NCI-H2081 treated with DMSO at 0.1 percent for 48 hours (cell line): ENCODE measurements at places on chromosomes 1 and 21.
A peak's percentile ranks its signal among the peaks of the same experiment; 100 is the strongest.

- no peak for DNase-seq
These were observed 25.8 kb upstream of the VPS26C start for GRCh38 chr21:37292941-37293340.

DNA sequence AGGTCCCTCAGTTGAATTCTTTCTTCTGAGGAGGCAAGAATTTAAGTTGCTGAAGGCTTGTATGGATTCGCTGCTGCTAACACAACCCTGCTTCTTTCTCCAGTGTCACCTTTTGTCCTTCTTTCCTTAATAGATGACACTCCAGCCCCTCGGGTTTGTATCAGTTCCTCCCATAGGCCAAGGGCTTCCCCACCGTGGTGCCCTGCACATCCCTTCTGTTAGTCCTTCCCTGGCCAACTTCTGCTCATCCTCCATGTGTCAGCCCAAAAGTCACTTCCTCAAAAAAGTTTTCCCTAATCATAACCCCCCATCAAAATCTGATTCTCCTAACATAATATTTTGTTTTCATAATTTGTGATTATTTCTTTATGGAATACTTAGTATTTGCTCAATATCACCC, 190.4 kb downstream of the RHOU start:
- no peak for DNase-seq

- DNase-seq, result no peak
These were observed 3.1 kb upstream of the SPRR3 start for GRCh38 chr1:152998476-152998875.

DNA sequence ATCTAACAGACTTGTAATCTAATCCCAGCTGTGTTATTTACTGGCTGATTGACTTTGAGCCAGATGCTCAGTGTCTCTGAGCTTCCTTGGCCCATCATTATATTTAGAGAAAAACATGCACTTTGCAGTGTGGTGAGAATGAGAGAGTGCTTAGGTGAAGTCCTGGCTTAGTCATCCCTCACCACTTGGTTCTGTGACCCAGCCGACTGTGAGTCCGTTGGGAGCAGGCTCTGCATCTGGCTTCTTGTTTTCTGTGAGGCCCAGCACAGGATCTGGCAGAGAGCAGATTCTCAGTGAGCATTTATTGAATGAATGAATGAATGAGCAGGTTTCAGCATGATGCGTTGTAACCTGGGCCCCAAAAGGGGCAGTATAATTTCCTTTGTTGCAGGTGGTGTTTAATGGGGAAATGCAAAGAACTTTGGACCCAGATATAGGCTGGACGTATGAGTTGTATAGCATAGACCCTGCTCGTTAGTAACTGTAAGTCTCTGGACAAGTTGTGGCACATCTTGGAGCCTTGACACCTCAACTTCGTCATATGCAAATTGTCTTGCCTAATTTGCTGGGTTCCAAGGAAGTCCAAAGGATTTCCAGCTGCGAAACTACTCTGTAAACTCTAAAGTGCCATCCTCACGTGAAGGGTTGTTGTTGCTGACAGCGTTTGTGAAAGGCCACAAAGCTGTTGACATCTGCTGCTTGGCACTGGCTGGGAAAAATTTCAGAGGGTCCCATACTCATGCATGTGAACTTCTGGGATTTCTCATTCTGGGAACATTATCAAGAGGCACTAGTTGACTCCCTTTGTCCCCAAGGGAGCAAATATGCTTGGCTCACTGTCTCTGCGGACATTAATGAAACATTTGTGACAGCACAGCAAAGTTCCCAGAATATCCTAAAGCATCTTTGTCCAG, 138.8 kb upstream of the USP24 start:
- no peak for DNase-seq

GRCh38 chr1:3036447-3037280, 15.4 kb downstream of the ACTRT2 start:
- no peak for DNase-seq

DNA sequence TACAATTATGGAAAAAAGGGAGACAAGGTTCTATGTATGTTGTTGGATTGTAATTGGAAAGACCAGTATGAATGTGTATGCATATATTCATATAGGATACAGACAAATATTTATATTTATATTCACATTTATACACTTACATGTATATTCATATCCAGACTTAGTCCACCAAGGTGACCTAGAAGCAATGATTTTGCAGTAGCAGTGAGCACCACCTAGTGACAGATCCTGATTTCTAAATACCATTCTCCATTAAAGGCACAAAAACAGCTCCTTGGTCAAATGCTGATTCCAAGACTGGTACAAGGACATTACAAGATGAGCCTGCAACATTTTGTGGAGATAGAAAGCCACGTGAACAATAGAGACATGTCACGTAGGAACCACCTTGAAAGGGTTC, 153.4 kb downstream of the SDCCAG8 start:
- DNase-seq, result no peak

DNA sequence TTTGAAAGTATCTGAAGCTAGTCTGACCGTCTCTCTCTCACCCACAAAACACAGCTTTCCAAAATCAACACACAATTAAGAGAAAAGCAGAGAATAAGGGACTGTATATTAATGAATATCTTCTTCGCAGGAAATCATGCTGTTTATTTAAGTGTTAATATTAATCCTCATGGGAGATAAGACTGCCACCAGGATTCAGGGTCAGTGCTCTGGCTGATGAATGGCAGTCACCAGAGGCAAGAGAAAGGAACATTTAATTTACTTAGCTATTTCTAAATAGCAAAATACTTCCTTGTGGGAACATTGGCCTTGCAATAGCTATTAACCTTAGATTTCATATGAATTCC, 2.2 kb downstream of the SCYL3 start:
- no peak for DNase-seq

GRCh38 chr21:38989745-38990423, 184.2 kb downstream of the ETS2 start:
- DNase-seq, result peak; percentile 63

DNA sequence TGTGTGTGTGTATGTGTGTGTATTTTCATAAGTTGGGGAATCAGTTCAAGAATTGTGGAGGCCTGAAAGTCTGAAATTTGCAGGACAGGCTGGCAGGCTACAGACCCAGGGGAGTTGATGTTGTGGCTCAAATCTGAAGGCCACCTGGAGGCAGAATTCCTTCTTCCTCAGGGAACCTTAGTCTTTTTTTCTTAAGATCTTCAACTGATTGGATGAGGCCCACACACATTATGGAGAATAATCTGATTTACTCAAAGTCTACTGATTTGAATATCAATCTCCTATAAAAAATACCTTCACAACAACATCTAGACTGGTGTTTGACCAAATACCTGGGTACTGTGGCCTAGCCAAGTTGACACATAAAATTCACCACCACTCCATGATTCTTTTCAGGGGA, 61.8 kb downstream of the MT1HL1 start:
- DNase-seq, result no peak

GRCh38 chr1:87615491-87615890, 286.8 kb downstream of the LMO4 start:
- DNase-seq, result no peak

GRCh38 chr1:150150133-150151021, 661 bp downstream of the PLEKHO1 start:
- DNase-seq, result no peak

DNA sequence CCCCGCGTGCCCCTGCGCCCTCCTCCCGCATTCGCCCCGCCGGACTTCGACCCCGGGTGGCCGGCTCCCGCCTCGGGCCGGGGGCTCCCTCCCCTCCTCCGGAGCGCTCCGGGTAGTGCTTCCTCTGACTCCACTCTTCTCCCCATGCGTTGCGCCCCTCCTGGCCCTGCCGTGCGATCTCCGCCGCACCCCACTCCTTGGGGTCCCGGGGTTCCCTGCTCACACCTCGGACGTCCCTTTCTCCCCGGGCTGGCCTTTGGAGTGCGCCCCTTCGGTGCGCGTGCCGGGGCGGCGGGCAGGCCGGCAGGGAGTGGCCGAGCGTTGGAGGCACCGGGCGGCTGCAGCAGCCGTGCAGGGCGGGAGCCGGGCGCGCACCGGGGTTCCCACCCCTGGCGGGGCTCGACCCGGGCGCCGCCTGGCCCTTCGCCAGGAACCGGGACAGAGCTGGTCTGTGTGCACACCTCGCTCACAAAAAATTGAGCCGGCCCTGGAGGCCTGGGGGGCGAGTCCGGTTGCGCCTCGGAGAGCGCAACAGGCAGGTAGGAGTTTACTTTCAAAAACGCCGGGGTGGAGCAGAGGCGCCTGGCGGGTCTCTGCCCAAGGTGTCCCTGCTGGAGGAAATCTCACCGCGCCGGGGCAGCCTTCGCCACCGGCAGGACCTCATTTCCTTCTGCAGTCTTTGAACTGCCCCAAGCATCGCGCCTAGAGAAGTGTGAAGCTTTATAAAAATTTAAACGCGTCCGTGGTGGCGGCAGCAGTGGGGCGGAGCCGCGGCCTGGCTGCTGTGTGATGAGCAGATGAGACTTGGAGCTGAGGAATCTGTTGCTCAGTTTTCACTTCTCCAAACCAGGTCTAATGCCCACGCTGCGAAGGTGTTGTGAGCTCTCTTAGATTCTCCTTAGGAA, 650 bp downstream of the VANGL1 start:
- DNase-seq, result no peak

DNA sequence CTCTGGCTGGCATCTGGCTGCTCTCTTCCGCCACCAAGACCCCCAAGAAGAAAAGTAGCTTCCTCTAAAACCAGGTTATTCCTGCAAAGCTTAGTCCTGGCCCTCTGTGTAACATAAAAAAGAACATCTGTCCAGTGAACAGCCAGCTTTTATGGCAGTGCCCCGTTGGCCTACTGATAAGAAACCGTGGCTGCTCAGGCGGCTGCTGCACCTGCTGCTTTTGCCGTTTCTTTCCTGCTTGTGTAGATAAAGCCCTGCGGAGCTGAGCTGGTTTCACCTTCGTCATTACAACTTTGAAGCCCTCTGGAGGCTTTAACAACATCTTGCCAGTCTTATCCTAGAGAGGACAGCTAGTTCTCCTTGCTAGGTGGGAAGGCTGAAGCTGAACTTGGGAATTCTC, 20.5 kb downstream of the ELAPOR1 start:
- DNase-seq, result no peak

- no peak for DNase-seq
These were observed 68.4 kb downstream of the ARHGEF10L start for GRCh38 chr1:17607644-17608581.

DNA sequence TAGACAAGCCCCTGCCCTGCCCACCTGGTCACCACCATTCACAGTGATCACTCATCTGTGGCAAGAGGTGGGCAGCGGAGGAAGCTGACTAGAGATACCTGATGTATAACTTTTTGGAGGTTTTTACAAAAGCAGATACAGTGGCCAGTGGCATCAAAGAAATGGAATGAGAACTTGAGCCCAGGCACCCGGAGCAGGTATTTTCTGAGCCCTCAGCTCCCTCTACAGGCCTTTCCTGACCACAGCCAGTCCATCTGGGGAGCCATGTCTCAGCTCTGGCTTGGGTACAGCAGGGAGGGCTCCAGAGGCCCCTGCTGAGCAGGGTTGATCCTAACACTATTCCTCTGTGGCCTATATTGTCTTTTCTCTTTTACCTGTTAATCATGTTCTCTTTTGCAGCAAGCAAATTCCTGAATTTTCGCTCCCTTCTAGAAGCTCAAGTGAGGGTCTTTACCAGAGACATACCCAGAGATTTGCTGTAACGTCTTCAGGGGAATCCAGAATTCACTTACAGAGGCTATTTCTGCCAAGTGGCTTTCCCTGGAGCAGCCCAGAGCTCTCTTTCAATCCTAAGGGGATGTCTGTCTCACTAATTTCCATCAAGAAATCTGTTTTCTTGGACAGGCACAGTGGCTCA, 27.3 kb downstream of the GPR157 start:
- DNase-seq, result no peak

DNA sequence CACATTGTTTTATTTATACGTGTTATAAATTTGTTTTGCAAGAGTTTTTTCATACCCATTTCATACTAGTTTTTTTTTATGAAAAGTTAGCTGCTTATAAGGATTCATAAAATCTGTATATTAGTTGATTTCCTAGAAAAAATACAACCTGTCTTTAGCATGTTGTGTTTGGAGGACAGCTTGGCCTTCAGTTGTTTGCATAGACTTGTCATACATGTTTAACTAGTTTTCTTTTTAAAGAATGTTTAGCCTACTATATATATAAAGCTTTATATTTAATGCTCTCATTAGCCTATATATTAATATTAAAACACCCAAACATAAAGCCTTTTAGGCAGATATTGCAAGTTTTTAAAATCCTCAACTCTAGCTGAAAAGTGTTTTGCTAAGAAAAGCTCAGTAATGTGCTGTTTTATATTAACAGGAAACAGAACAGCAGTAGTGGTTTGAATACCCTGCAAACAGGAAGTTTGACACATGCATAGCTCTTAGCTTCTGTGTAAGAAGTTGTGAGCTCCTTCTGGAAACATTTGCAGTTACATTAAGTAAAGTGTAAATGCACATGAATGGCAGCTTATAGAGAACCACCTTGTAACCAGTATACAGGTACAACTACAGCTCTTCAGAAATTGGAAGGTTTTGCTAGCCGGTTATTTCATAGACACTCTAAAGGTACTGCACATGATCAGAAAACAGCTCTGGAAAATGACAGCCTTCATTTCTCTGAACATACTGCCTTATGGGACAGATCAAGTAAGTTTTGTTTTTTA, at the start of gene PRKACB:
TSS of gene PRKACB (plus strand) at position 476 of the 770 bp plus-strand sequence. CDS start at position 567, 91 bp downstream.
- no peak for DNase-seq

- DNase-seq, result no peak
These were observed 172.3 kb downstream of the ADGRL4 start for GRCh38 chr1:78834201-78834741.

DNA sequence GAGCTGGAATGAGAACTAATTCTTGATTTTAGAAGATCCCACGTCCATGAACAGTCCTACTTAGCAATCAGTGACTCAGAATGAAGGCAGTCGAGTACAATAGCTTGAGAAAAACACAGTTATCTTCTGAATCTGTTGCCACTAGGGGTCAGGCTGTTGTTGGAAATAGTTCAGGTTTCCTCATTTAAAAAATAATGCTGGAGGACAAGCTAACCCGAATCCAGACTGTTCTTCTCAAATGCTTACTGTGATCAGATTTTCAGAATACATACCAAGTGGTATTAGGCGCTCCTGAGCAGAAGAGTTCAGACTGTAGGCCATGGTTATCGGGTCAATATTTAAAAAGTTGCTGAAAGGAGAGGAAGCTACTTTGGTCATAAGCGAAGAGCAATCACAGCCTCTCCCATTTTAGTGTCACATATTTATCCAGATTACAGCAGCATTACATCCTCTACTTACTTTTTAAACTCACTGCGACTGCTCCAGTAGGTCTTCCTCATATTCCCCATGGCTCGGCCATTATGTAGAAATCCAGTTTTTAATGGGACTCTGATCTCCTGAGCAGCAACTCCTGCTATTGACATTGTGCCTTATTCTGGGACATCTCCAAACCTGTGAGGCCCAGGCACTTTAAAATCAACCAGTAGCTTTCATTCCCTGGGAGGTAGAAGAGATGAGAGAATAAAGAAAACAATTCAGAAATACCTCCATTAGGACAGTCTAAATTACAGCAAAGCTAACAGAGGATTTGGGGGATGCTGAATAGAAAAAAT, 10.9 kb downstream of the ERRFI1 start:
- peak; percentile 60 for DNase-seq

GRCh38 chr1:59026472-59026948, 242.7 kb upstream of the JUN start:
- DNase-seq, result no peak

- DNase-seq, result no peak
These were observed 9.9 kb upstream of the HJV start for GRCh38 chr1:146031476-146031875.

- DNase-seq, result no peak
These were observed 208.2 kb upstream of the USP24 start for GRCh38 chr1:55423376-55423775.
